ENCODE measurements at places on chromosomes 11 and 22.

GRCh38 chr11:36304351-36304750 is 8.3 kb downstream of the PRR5L start:
- no peak for DNase-seq

DNA sequence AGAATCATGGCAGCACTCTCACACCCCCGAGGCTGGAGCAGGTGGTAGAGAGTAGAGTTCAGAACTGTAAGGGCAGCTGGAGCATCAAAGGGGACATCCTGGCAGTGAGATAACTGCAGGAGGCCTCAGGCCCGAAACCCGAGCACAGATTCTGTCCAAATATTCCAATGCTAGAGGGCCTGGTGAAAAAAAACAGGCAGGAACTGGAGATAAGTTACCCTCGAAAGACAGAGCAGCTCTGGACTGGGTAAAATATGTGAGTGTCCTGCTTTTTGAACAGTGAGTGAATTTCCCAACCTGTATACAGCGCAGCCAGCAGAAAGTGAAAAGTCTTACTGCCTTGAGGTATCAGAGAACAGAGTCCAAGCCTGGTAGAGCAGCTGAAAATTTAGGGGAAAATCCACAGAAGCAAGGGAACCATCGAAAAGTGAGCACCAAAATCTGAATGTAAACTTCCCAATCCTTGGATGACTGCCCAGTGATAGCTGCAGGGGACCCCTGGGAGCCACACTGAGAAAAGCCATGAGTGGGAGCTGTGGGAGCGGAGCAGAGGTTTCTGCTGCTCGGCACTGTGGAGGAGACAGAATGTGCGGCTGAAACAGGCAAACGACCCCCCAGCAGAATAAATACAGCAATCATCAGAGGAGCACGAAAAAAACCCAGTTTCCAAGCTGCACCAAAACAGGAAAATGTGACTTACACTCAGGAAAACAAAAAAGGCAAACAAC is 50.6 kb downstream of the WNT11 start:
- no peak for DNase-seq

- no peak for DNase-seq
Measured at GRCh38 chr11:126262216-126262615, 6.5 kb downstream of the SRPRA start.

- DNase-seq: no peak
Measured at GRCh38 chr22:24191381-24191841, 10.1 kb downstream of the SUSD2 start.

- DNase-seq: no peak
Measured at GRCh38 chr11:44629732-44630345, 64.4 kb downstream of the CD82 start.

DNA sequence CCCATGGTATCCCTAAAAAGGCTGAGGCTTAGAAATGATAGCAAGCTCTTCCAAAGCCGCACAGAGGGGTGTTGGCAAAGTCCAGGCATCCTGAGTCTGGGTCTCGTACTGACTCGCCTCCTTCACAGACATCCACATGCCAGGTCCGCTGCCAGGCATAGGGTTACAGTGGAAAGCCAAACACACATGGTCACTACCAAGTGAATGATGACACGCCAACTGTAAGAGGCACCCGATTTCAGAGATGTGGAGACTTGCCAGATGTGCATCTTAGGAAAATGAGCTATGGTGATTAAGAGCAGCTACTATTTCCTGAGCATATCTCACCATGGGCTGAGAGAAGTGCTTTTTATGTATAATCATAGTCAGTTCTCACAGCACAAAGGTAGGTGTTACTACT is 314.9 kb downstream of the MIAT start:
- no peak for DNase-seq

DNA sequence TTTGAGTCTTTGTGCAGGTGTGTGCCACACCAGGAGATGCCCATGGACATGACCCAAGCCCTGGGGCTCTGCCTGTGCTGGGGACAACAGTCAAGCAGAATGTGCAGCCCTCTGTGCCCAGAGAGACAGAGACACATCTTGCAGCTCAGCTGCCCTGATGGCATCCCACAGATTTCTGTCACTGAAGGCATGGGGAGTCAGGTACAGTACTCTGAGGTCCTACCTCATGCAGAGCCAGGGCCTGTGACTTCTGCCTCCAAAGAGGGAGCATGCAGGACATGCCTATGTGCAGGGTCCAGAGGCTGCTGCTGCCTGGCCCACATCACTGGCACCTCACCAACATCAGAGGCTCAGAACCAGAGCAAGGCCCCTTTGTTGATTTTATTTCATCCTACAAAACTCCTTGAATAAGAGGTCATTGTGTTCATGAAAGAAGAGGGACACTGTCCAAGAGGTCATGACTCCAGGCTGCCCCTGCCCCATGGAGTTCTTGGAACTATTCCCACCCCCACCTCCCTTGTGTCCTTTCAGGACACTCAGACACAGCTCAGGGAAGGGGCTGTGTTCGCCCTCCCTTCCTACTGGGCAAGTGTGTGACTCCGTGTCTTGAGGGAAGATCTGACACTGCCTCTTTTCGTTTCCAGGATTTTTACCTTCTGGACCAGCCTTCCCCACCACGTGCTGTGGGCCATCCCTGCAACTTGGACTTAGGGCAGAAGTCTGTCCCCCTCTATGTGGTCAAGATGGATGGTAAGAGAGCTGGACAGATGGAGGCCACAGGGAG is 62.3 kb downstream of the BTG4 start:
- no peak for DNase-seq

DNA sequence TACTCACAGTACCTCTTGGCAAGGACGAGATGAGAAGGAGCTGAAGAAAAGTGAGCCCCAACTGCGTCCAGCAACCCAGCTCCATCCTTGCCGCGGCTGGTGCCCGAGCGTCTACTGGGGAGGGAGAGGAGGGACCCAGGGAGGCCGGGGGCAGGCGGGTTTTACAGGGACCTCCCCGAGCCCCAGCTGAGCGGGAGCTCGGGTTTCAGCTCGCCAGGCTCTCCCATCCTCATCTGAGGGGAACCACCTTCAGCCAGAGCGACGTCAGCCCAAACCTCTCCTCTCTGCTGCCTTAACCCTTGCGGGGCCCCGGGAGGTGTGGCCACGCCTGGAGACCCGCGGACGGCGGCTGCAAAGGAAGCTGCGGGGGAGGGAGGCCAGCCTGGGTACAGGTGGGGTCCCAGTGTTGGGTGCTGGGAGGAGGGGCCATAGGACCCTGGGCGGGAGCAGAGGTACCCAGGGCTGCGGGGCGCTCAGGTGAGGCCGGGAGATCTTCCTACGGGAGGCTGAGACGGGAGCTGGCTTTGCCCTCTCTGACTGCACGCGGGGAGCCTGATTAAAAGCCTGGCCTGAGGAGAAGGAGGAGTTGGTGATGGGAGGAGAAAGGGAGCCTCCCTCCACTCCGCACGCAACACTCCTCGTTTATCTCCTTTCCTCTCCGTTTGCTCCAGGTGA is at the start of gene PAMR1:
Gene PAMR1, minus strand, starts transcription at position 116 of the 675 bp plus-strand sequence. Its CDS starts 31 bp downstream, at position 85.
- DNase-seq: no peak

DNA sequence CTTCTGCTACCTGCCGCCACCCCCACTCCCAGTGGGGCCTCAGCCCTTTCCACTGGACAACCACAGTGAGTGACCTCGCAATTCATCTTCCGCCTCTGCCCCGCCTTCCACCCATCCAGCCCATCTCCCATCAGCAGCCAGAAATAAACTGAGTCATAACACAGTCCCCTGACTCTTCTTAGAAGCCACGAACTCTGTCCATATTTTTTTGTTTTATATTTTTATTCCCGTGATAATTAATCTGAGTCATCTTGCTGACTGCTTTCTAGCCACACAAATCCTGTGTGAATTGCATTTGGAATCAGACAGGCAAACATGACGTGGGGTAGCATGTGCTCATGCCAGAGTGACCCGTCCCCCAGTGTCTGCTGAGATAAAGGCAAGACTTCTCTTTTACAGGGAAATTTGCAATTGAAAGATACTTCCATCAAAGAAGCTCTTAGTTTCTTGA is 7.0 kb downstream of the FADD start:
- DNase-seq: no peak

DNA sequence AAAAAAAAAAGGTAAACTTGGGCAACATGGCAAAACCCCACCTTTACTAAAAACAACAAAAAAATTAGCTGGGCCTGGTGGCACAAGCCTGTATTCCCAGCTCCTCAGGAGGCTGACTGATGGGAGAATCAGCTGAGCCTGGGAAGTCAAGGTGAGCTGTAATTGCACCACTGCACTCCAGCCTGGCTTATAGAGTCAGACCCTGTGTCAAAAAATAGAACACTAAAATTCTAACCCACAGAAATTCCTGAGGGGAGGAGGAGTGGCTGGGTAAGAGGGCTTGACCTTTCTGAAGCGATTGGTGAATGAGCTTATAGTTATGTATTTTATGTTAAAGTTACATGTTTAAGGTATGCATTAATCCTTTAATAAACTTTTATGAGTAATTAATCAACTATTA is 53.3 kb downstream of the FAT3 start:
- no peak for DNase-seq

DNA sequence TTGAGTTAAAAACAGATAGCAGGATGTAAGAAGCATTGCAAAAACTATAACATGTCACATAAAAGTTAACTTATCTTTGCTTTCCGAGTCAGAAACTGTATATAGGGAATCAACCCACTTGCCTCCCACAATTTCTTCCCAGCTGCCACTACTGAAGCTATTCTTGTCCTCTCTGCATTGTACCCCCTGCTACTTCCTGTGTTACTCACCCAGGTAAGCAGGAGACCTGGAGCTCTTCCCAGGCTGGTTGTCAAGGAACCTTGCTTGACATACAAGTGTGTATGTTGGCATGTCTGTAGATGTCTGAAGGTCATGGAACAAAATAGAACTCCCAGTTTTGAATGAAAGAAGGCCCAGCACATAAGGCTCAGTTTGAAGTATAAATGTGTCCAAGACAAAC is 74.3 kb upstream of the LRRC4C start:
- no peak for DNase-seq

- no peak for DNase-seq
Measured at GRCh38 chr11:37905707-37906417, 1307.8 kb upstream of the RAG2 start.

DNA sequence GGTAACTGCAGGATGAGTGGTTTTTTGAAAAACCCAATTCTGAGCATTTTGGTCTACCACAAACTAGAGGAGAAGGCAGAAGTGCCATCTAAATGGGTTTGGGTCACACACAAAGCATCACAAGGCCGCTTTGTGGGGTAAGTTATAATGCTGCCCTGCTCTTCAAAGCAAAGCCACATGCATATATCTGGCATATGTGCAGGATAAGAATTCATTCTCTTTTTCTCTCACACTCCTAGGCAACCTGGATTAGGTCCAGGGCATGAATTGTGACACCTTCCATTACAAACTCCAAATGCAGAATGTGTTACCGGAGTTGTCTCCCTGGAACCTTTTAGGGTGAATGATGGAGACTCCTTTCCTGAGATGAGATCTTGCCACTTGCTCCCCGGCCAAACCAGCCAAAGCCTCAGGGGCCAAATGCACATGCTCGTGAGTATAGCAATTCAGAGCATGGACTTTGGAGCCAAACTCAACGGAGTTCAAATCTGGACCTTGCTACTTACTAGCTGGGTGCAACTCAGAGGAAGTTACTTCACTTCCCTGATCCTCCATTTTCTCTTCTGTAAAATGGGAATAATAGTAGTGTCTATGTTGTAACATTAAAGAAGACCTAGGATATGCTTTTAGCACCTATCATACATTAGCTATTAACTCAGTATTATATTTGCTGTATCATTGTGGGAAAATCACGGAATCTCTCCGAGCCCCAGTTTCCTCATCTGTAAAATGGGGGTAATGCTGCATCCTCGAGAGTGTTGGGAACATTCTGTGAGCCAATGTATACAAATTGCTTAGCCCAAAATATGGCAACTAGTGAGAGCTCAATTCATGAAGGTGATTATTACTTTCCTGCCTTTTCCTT is 96.6 kb downstream of the COMMD9 start:
- DNase-seq: no peak

DNA sequence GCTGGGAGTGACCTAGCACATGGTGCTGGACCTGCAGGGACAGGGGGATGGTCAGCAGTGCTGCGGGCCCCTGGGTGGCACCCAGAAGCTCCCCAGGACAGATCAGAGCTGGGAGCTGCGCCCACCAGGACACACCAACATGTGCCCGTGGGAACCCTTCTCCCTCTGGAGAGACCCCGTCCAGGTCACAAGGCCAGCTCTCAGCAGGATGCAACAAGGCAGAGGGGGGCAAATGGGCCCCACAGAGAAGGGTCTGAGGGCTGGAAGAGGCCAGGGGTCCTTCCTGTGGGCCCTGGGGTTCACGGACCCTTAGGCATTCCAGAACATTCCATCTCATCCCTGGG is 6.2 kb downstream of the DUSP8 start:
- no peak for DNase-seq

GRCh38 chr22:19810381-19811201 is 44.1 kb downstream of the GNB1L start:
- DNase-seq: no peak

- no peak for DNase-seq
Measured at GRCh38 chr22:31302006-31302405, 9.7 kb upstream of the PIK3IP1 start.

GRCh38 chr11:134515081-134515960 is 103.3 kb upstream of the B3GAT1 start:
- DNase-seq: no peak
